ENCODE measurements at places on chromosomes 13 and 19.

DNA sequence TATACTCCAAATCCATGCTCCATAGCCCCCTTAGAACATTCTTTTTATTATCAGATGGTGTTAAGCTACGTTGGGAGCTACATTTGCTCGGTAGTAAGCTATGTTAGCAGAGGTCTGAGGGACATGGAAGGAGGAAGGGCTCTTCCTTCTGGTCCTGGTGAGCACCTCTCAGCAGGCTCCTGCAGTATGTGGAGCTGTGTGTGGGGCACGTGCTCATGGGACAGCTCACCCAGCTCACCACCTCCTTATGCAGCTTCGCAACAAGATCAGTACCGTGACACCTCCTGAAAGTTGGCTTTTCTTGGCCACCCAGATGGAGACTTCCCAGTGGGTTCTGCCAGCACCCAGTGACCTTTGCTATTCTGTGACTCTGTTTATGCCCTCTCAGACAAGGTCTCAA lies 400.5 kb upstream of the SLC10A2 start:
- DNase-seq: no peak

DNA sequence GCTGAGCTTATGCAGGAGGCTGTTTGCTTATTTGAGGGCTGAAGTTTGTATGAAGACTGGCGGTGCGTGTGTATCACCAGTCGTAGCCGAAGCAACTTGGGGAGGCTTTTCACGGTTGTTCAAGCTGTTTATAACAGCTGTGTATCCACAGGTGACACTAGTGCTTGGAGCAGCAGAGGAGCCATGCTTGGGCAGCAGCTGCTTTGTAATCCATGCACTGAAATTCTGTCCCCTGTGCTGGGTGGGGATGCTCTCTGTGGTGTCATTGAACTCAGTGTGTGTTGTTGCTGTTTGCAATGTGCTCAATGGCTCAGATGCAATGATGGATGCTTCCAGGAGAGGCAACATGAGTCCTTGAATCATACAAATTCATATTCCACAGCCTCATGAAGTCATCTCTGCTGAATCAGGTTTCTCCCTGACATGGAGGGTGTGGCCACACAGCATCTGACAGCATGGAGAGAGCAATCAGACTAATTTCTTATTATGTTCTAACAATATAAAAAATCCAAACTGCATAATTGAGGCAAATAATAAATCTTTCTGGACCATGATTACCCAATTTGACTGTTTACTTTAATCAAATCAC lies 18.8 kb upstream of the GTF3A start:
- DNase-seq: no peak

- DNase-seq: no peak
Measured at GRCh38 chr19:29381353-29382203, 144.2 kb upstream of the VSTM2B start.

- no peak for DNase-seq
Measured at GRCh38 chr19:45939792-45940514, 25.4 kb upstream of the NANOS2 start.

GRCh38 chr13:109773786-109774185 lies 12.6 kb downstream of the IRS2 start:
- DNase-seq: no peak

DNA sequence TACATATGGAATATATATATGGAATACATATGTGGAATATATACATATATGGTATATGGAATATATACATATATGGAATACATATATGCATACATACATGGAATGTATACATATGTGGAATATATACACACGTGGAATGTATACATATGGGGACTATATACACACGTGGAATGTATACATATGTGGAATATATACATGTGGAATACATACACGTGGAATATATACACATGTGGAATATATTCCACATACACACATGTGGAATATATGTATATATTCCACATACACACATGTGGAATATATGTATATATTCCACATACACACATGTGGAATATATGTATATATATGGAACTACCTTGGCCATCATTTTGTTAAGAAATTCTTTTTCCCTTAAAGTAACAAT lies 31.1 kb downstream of the ZNF571 start:
- no peak for DNase-seq

GRCh38 chr13:30560212-30560611 lies 57.5 kb upstream of the USPL1 start:
- DNase-seq: no peak

DNA sequence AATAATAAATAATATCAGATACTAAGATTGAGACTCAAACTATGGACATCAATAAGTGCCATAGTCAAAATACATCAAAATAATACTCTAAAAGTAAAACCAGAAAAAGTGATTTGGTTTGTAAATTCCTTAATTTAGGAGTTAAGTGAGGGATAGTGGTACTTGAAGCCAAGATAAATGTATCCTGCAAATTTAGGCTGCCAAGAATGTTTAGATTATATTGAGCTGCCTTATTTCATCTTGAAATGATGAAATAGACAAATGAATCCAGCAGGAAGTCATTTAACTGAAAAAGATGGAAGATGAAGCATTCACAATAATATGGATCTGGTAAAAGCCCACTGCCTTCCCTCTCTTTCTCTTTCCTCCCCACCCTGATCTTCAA lies 112.3 kb downstream of the LRCH1 start:
- no peak for DNase-seq

DNA sequence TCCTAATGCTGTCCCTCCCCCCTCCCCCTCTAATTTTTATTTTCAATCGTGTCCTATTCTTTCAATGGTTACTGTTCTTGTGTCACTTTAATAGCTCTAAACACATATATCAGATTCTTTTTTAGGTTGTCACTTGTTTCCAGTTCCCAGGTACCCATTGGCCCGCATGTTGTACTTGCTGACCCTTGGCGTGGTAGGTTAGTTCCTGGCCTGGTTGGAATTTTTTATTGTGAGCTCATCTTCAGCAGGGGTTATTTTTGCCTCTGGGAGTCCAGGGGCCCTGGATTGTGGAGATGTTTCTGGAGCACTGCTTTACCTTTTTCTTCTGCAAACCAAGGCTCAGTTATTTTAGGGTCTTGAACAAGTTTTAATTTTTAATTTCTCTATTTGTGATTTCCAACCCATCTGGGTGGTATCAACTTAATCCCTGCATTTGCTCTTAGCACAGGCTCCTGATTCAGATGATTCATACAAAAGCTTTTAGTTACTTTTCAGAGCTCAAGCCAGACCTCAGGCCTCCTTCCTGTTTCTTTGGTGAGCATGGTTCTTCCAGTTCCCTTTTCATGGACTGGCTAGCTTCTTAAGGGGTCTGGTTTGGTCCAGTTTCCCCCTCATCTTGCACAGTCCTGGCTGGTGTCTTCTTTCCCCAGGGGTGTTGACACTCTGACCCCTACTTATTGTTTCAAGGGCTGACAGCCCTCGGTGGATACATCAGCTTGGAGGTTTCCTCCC lies 220.5 kb downstream of the TM9SF2 start:
- DNase-seq: no peak

DNA sequence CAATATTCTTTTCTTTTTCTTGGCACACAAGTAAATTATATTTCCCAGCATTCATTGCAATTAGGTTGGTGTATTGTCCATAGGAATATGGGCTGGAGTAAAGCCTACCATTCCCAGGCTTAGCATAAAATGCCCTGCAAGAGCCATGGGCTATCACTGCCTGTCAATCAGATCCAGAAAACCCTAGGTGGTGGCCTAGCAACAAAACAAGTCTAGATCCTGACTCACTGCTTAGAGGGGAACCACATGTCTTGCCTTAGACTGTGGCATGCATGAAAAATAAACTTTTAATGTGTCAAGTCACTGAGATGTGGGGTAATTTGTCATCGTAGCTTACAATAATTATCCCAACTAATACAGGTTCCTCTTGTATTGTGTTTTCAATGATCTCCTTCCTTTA lies 16.2 kb downstream of the SOX21 start:
- DNase-seq: no peak

- no peak for DNase-seq
Measured at GRCh38 chr13:98977568-98978265, at the start of gene DOCK9. Gene DOCK9 (minus strand): TSS chr13:98978064. CDS start chr13:98977909, 155 bp downstream.

GRCh38 chr13:33509642-33510229 lies 224.2 kb upstream of the STARD13 start:
- DNase-seq: no peak

DNA sequence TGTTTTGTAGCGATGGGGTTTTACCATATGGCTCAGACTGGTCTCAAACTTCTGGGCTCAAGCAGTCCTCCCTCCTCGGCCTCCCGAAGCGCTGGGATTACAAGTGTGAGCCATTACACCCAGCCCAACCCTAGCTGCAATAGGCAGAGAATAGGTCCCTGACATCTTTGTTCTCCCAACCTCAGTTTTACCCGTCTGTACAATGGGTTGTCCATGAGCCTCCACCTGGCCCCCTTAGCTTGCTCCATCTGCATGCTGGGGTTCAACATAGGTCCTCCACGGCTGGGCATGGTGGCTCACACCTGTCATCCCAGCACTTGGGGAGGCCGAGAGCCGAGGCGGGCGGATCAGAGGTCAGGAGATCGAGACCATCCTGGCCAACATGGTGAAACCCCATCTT lies 14.4 kb downstream of the NFIC start:
- DNase-seq: no peak

GRCh38 chr19:1163934-1164683 lies 10.0 kb downstream of the SBNO2 start:
- DNase-seq: no peak

DNA sequence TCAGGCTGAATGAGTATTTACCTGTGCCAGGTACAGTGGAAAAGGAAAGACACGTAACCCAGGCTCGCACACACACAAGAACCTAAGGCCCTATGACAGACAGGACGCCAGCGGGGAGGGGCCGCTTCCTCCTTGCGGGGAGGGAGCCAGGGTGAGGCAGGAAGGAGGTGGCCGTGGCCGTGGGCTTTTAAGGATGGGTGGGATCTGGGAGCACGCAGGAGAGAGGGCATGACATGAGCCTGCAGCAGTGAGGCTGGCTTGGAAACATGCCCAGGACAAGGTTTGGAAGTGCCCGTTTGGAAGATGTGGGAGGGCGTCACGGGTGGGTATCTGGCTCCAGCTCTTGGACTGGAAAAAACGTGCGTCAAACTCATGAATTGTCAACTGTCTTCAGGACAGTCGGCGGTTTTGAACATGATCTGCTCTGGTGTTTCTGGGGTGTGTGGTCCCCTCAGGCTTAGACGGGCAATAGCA lies 20.1 kb downstream of the SH3GL1 start:
- no peak for DNase-seq

- no peak for DNase-seq
Measured at GRCh38 chr13:51524829-51525566, 59.3 kb upstream of the WDFY2 start.

DNA sequence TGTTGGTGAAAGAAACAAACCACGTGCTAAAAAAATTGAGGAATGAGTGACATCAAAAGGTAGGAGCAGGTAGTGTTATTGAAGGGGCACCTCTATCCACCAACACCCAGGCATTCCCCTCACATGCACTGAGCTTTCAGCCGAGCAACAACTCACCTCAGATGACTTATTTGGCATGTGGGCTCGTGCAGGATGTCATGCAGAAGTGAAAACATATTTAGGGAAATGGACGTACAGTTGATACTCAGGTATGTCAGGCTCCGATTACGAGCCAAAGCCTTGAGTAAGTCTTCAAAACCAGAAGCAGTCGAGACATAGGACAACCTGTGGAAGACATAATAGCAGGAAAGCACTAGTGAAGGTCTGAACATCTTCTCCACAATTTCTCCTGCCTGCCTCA lies 30.4 kb downstream of the NLRP11 start:
- DNase-seq: no peak

- no peak for DNase-seq
Measured at GRCh38 chr13:91417660-91418325, 19.4 kb downstream of the GPC5 start.

GRCh38 chr19:54155694-54156093 lies 3.8 kb downstream of the LENG1 start:
- no peak for DNase-seq

- DNase-seq: no peak
Measured at GRCh38 chr13:49789968-49790367, 2.5 kb downstream of the KPNA3 start.

GRCh38 chr13:29878101-29878500 lies 27.7 kb upstream of the UBL3 start:
- DNase-seq: no peak

DNA sequence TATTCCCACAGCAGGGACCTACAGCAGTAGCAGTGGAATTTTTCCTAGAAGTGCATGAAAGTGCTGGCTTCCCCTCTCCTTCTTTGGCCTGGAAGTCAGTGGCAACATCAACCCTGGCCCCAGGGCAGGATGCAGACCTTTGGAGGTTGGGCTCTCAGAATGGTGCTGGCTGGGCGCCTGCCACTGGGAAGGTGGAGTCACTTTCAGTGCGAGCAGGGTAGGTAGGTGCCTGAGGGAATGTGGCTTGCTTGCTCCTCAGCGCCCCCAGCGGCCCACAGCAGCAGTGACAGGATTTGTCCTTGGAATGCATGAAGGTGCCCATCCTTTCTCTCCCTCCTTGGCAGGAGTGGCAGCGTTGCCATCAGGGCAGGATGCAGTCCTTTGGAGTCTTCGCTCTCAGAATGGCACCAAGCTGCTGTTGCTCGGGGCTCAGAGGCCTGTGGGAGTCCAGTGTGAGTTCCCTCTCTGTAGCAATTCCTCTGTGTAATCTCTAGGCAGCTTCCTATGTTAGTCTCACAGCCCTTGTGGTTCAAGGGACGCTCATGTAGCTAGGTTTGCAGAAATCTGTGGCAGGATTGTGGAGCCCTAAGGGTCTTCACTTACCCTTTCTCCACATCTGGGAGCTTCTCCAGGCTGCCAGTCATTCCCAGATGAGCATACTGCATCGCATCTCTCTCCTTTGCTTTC lies 354.4 kb upstream of the DACH1 start:
- peak; percentile 15 for DNase-seq

GRCh38 chr13:78657699-78658629 lies 991 bp downstream of the OBI1 start:
- DNase-seq: no peak

DNA sequence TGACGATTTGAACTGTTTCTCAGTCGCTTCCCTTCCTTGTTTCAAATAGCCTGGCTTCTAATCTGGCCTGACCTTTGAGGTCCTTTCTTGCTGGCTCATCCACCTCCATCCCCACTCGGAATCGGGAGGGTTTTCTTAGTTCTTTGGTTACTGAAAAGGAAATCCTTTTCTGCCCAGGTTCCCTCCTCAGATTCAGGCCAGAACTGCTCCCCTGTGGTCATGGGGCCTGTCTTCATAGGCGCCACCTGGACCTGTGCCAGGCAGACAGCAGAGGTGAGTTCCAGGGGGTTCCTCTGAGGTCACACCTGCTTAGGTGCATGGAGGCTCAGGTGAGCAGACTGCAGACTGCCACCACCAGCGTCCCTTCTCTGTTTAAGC lies 62.4 kb downstream of the AKAP11 start:
- DNase-seq: no peak

GRCh38 chr13:72383646-72384045 lies 343.8 kb downstream of the MZT1 start:
- DNase-seq: no peak

DNA sequence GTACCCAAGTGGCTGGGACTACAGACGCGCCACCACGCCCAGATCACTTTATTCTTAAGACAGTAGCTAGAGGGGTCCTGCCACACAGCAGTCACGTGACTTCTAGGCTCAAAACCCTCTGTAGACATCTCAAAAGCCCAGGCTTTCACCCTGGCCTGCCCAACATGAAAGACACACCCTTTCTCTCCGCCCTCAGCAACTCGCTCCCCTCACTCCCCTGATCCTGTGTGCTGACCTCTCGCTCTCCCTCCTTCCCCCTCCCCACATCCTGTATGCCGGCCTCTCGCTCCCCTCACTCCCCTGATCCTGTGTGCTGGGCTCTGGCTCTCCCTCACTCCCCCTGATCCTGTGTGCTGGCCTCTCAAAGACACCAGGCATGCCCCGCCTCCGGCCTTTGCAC lies 77.4 kb downstream of the SLC15A1 start:
- no peak for DNase-seq
